Activated T-helper 1 cell treated with Interleukin-2 at 50 U/mL for 16 hours (primary cell): ENCODE measurements at places on chromosomes 1 and 21.

DNA sequence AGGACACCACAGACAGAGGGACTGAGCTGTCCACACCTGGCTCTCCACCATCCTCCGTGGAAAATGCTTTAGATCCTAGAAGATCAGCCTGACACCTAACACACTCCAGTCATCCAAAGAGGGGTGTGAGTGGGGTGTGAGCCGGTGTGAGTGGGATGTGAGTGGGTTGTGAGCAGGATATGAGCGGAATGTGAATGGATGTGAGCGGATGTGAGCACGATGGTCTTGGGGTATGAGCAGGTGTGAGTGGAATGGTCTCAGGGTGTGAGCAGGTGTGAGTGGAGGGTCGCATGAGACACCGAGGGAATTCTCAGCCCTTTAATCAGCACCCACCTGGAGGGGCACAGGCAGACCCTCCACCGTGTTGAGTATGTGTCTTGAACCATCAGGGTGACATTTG lies 851 bp downstream of the TCP10L start:
- DNase-seq = no peak

- no peak for DNase-seq
Observed at GRCh38 chr1:245541369-245541768, 386.6 kb downstream of the KIF26B start.

DNA sequence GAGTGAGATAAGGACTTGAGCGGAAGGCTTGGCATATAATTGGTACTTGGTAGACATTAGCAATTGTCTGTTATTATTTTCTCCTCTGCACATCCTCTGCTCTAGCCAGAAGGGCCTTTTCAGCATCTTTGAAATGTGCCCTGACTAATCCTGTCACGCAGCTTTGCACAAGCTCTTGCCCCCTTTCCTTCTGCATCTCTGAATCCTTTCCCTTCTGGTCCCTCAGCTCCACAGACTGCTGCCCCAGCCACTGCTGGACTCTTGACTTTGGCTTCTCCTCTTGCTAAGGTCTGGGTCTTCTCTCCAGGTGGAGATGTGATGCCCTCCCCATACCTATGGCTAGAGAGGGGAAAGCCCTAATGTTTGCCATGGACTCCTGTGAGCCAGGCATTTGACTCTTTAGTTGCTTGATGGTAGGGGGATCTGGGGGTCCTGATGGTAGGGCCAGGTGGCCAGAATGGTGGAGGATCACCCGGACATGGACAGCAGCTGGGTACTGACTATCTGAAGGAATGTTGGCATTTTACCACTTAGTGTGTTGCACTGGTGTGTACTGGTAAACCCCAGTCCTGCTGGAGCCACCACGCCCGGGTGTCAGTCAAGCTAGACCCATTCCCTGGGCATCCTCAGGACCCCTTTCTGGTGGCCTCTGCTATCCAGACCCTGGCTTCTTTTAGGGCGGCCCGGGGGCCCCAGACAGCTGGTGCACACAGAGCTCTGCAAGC lies 4.4 kb downstream of the HPCA start:
- no peak for DNase-seq

- DNase-seq = no peak
Observed at GRCh38 chr21:45507523-45507875, 34.7 kb downstream of the SLC19A1 start.

DNA sequence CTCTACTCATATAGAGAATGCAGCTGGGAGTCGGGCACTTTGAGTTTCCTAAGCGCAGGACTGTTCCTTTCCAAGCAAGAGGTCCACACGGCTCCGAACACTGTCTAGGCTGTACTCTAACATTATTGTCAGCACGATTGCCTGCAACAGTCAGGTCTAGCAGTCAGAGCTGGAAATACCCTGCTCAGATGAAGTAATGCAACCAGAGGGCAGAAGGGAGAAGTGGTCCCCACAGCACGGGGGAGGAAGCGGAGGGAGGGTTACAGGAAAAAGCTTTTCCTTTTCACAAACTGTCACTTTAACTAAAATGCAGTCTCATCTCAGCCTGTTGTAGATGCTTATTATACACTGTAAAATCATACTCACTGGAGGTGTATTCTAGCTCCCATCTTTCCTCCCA lies 98.9 kb upstream of the SLC44A3 start:
- DNase-seq = no peak

DNA sequence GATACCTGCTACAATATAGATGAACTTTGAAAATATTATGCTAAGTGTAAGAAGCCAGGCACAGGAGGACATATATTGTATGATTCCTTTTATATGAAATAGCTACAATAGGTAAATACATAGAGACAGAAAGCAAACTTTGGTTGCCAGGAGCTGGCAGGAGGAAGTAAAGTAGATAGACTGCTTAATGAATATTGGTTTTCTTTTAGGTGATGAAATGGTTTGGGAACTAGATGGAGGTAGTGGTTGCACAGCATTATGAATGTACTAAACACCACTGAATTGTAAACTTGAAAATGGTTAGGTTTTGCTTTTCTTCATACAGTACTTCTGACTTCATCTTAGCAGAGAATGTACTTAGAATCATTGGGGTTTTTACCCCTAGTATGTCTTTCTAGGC lies 21.5 kb downstream of the ABCB10 start:
- DNase-seq = no peak
